ENCODE measurements at places on chromosomes 13 and 19. TPM values are rescaled to one million over a fixed set of nuclear protein-coding genes. Genes with fewer than 3 reads are reported as not detected.

Gene CEACAM4
- total RNA-seq = not detected

Gene ABHD8
- 6.0 TPM for total RNA-seq

Gene NANOS2
- not detected for total RNA-seq

Gene TTYH1
- total RNA-seq = 1.1 TPM

Gene ZNF708
- total RNA-seq = 12.7 TPM

Gene N4BP2L1
- total RNA-seq = 25.1 TPM

Gene ATP4B
- not detected for total RNA-seq

Gene ACP5
- 18.9 TPM for total RNA-seq

Gene ZSCAN4
- not detected for total RNA-seq

Gene AXL
- 28.9 TPM for total RNA-seq

Gene LRP3
- total RNA-seq = 12.5 TPM

Gene ZNF229
- 7.1 TPM for total RNA-seq

Gene B3GNT8
- total RNA-seq = 225 TPM

Gene LILRA2
- total RNA-seq = 1.5 TPM

Gene KCNC3
- 0.64 TPM for total RNA-seq

Gene ZNF844
- total RNA-seq = 10.8 TPM
